Activated naive CD4-positive, alpha-beta T cell treated with Interleukin-2 at 50 U/mL for 16 hours (primary cell): ENCODE measurements at places on chromosomes 1 and 21.

DNA sequence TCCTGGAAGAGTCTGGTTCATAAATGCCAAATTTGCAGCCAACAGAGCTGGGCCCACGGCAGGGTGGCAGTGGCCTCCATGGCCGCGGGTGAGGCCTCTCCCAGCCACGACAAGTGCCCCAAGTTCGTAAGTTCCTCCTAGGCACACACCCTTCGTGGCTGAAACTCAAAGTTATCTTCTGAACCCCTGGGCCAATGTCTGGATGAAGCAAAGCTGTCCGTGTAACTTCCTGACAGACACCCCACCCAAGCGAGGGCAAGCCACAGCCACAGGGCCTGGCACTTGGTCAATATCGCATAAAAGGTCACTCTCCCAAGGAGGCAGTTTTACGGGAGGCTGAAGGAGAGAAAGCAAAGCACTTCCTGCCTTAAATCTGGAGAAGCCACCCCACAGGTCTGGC, 27.8 kb upstream of the GPR153 start:
- no peak for DNase-seq

DNA sequence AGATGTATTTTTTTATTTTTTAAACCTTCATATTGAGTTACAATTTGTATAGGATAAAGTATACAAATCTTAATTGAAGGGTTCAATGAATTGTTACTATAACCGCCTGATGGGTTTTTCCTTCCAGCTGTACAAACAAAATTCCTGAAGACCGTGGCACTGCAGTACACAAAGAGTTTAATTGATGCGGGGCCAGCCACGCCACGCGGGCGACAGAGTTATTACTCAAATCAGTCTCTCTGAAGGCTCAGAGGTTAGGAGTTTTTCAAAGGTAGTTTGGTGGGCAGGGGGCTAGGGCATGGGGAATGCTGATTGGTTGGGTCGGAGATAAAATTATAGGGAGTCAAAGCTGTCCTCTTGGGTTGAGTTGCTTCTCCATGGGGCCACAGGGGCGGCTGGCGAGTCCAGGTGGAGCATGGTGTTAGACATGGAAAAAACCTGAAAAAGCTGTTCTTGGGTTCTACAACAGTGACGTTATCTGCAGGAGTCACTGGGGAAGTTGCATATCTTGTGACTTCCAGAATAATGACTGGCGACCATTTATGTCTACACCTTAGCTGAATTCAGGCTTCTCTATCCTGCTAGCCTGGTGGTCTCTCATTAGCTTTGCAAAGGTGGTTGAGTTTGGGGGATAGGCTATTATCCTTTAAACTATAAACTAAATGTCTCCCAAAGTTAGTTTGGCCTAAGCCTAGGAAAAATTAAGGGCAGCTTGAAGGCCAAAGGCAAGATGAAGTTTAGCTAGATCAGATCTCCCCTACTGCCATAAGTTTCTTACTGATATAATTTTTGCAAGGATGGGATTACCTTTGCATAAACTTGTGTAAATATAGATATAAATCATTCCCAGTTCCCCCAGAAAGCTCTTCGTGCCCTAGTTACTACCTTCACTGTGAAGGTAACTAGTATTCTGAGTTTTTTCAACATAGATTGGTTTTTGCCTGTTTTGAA, 13.0 kb upstream of the TMEM9 start:
- DNase-seq, result no peak

DNA sequence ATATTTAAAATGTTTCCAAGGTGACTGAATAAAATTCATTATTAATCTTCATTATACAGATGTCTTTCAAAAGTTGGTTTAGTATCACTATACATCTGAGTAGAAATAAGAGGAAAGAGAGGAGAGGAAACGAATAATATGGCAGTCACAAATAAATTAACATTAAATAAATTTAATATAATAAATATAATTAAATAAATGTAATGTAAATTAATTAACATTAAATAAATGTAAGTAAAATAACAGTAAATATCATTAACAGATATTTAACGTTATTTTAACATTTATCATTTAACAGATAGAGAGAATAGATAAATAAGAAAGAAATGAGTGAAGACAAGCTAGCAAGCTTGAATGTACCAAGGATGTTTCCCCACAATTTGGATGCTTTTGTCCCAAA, 592.7 kb downstream of the NEGR1 start:
- no peak for DNase-seq

- DNase-seq, result no peak
Measured at GRCh38 chr1:26114165-26114927, 2.7 kb downstream of the PDIK1L start.

DNA sequence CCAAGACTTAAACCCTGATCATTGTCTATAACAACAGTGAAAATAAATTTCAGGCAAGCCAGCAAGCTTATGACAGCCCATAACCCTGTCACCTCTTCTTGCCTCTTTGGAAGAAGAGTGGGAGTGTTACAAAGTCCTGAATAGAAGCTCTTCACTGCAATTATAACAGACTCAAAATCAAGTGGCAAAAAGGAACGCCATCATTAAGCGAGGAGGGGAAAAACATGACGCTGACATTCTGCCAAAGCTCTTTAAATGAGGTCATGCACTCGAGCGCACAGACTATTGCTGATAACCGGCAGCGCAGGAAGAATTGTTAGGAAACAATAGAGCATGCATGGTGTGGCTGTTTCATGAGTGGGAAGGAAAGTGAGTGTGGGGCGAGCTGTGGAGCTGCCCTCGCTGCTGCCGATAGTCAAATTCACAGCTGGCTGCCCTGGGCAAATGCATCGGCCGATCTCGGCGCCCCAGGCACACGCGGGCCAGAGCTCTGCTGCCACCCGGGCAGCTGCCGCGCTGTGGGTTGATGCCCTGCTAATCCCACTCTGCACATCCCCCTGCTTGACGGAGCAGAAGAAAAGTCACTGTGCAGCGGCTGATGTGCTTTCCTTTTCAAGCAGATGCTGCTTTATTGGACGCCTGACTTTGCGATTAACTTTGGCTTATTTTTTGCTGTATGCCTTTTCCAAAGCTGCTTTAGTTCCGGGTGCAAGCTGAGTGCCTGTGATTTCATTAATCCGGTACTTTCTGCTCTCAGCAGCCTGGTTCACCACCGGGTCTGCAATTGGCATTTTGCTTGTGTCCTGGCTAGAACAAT, 102.4 kb upstream of the ST6GALNAC5 start:
- DNase-seq, result no peak

DNA sequence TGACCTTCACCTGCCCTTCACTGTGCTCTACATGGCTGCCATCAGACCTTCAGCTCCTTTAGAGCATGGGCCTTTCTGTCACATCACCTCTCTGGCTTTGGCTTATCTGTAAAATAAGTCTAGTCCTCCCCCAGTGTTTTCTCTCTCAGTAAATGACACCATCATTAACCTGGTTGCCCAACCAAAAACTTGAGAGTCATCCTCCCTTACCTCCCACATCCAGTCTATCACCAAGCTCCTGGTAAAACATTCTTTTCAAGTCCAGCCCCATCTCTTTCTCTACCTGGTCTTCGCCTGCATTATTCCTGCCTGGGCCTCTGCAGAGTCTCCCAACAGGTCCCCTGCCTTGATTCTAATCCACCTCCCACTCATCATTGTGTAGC, 13.1 kb downstream of the SLC26A9 start:
- no peak for DNase-seq

DNA sequence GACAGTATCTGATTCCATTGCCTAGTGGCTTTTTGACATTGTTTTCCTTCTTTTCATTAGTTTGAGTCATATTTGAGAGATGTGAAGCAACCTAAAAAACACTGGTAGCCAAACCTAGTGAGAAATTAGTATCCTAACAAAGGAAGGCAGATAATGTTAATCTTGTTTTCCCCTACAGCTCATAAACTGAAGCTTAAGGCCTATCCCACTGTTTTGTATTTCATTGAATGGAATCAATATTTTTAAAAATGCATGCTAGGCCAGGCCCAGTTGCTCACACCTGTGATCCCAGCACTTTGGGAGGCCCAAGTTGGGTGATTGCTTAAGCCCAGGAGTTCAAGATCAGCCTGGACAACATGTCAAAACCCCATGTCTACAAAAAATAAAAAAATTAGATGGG, 1.2 kb downstream of the CR1L start:
- no peak for DNase-seq

DNA sequence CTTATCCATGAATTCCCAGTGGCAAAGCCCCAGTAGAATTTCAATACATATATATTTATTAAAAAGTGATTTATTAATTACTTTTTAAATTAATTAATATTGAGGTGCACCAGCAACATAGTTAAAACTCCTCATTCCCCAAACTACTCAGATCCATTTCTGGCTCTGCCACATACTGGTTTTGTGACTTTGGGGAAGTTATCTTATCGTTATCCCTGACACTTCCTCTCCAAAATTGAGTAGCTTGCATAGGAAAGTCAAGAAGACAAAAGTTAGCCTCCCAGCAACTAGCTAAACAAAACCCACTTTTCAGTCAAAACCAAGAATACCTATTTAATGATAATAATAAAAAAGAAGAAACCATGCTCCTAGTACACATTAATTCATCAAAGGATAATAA, 35.9 kb downstream of the TCP10L start:
- DNase-seq, result no peak

GRCh38 chr1:66925944-66926343, 1.2 kb downstream of the MIER1 start:
- no peak for DNase-seq

DNA sequence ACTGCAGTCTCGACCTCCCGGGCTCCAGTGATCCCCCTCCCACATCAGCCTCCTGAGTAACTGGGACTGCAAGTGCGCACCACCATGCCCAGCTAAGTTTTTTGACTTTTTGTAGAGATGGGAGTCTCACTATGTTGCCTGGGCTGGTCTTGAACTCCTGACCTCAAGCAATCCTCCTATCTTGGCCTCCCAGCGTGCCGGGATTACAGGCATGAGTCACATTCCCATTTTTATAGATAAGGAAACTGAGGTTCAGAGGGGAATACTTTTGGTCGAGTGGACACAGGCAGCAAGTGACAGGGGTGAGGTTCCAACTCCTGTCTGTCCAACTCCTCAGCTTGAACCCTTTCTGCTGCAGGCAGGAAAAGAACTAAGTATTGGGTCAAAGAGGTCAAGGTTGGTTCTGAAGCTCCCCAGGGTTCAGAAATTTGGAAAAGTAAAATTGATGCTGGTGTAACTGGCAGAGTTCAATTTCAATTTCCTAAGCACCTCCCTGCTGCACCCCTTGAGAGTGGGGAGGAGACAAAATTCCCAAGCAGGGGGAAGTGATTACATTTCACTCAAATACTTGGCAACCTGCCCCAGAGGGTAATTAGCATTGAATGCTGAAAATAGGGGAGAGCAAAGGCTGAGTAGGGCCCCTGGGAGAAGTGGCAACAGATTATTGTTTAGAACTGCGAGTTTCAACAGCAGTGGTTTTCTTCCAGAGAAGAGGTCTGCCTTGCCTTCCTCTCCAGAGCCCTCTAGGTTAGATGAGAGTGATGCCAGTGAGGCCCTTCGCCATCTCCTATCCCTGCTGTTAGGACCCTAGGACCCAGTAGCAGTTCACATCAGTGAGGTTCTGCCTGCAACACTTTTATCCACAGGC, 17.5 kb upstream of the ALPL start:
- no peak for DNase-seq

GRCh38 chr1:225448146-225448805, 20.4 kb upstream of the LBR start:
- DNase-seq, result no peak

- DNase-seq, result no peak
Measured at GRCh38 chr1:7541629-7542028, 229.5 kb upstream of the VAMP3 start.

- no peak for DNase-seq
Measured at GRCh38 chr1:234854645-234855039, 244.7 kb upstream of the IRF2BP2 start.

- DNase-seq, result no peak
Measured at GRCh38 chr21:19440792-19441655, 1037.4 kb upstream of the TMPRSS15 start.

GRCh38 chr1:55378582-55378981, 163.4 kb upstream of the USP24 start:
- DNase-seq, result no peak

- DNase-seq, result no peak
Measured at GRCh38 chr1:201310986-201311355, 27.7 kb downstream of the PKP1 start.

DNA sequence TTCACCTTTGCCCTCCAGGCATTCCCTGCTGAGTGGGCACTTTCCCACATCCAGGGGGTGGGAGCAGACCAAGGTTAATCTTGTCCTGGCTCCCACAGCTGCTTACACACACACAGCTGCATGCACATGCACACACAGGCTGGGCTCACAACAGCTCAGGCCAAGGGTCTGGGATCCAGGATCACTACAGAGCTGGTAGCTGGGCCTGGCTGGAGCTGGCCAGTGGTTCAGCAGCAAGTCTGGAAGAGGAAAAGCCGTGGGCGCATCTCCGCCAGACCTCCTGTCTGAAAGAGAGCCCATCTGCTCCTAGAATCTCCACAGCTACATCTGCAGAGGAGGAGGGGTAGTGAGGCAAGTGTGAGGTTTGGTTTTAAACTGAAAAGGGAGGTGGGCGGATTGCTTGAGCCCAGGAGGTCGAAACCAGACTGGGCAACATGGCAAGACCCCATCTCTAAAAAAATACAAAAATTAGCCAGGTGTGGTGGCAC, 3.8 kb downstream of the CDK18 start:
- no peak for DNase-seq

DNA sequence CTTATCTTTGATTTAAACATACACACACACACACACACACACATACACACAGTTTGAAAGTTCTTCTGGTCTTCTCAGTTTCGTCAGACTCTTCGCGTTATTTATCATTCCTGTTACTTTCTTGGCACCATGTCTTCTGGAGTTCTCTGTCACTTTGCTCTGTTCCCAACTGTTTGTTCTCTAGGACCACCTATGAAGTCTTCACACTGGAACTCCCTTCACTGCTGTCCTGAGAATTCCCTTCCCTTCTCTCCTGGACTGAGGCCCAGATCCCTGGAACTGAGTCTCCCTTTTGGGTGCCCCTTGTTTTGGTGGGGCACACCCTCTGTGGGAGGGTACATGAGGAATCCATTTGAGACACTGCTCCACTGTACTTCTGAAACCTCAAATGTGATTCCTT, 30.5 kb downstream of the ALG14 start:
- DNase-seq, result no peak

GRCh38 chr21:16078382-16078781, 348.6 kb downstream of the USP25 start:
- DNase-seq, result no peak

- no peak for DNase-seq
Measured at GRCh38 chr1:172163498-172164215, 256.8 kb upstream of the C1orf105 start.

DNA sequence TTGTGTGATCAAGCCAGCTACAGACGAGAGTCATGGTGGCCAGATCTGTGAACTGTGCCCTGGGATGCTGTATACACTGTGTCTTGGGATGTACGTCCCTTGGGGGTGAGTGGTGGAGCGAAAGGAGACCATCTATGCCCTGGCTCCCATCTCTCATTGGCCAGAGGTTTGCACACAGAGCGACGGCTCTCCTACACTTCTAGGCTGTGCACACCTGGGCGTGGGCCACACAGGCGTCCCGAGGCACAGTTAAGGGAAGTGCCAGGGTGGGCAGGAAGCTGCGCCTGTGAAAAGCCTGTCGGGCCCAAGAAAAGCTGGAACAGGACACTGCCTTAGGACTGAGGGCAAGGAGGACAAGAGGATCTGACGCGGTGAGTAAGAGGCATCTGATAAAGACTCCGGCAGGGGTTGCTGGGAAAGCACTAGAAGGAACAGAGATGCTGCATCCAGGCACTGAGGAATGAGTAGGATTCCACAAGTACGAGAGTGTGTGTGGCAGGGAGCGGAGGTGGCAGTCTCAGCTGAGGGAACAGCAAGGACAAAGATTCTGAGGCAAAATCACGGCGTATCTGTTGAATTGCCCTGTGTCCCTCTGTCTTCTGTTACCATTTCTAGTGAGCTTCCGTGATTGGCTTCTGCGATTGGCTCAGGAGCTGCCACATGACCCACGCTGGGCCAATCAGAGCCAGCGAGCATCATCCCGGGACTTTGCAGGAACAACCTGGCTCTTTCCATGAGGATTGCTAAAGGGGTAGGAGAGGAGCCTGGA, 67.9 kb upstream of the ZBTB40 start:
- no peak for DNase-seq
